LHCN-M2 (cell line): ENCODE measurements at places on chromosomes 2 and 18. TPM values are rescaled to one million over a fixed set of nuclear protein-coding genes. Genes with fewer than 3 reads are reported as not detected.

FBXO48 gene
- 0.64 and 1.0 TPM in 2 replicates for total RNA-seq

IGFBP2 gene
- total RNA-seq = 0.23 and 1.5 TPM in 2 replicates

CGREF1 gene
- 0.69 and 1.6 TPM in 2 replicates for total RNA-seq

MYO1B gene
- total RNA-seq = 108 and 117 TPM in 2 replicates

KIF5C gene
- total RNA-seq = 0.17 and 0.32 TPM in 2 replicates

DNA sequence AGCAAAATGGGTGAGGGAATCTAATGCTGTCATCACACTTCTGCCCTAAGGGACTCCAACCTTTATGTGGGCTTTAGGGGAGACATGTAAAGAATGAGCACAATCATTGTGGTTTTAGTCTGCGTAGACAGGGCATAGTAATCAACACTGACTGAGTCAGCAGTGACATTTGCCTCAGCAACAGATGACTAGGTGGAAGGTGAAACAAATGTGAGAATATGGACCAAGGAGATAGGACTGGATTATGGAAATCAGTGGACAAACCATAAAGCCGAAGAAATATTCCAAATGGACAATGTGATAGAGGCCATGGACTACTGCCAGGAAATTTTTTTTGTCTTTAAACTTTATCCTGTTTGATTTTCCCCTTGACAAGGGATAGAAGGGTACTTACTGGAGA, 83.9 kb downstream of the PDK1 start:
- peak; percentile 81 for DNase-seq

- no peak for DNase-seq
These were observed 1.6 kb upstream of the LIMS2 start for GRCh38 chr2:127676906-127677305.

DNA sequence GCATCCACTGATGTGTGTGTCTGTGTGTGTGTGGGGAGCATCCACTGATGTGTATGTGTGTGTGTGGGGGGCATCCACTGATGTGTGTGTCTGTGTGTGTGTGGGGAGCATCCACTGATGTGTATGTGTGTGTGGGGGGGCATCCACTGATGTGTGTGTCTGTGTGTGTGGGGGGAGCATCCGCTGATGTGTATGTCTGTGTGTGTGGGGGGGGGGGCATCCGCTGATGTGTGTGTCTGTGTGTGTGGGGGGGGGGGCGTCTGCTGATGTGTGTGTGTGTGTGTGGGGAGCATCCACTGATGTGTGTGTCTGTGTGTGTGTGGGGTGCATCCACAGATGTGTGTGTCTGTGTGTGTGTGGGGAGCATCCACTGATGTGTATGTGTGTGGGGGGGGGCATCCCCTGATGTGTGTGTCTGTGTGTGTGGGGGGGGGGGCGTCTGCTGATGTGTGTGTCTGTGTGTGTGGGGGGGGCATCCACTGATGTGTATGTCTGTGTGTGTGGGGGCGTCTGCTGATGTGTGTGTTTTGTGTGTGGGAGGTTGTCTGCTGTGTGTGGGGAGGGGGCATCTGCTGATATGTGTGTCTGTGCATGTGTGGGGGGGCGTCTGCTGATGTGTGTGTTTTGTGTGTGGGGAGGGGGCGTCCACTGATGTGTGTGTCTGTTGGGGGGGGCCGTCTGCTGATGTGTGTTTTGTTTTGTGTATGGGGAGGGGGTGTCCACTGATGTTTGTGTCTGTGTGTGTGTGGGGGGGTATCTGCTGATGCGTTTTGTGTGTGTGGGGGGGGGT, 125.9 kb downstream of the NFATC1 start:
- no peak for DNase-seq

DNA sequence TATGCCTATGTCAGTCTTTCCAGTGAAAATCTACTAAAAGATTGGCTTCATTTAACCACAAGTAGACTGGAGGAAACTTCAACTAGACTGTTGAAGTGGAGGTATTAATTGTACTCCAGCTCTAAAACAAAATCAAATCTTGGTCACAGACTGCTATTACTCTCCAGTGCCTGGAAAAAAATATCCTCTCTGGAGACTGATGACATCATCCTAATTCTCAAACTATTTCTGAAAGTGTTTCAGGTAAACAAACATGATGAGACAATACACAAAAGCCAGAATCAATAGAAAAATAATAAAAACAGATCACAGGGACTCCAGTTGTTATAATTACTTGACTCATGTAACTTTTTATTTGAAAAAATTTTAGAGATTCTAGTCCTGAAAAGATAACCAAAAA, 87.7 kb upstream of the MYO3B start:
- DNase-seq = no peak

GRCh38 chr2:1518867-1519530, 105.7 kb downstream of the TPO start:
- no peak for DNase-seq

- no peak for DNase-seq
These were observed 200.3 kb downstream of the LOXHD1 start for GRCh38 chr18:46456691-46457090.

DNA sequence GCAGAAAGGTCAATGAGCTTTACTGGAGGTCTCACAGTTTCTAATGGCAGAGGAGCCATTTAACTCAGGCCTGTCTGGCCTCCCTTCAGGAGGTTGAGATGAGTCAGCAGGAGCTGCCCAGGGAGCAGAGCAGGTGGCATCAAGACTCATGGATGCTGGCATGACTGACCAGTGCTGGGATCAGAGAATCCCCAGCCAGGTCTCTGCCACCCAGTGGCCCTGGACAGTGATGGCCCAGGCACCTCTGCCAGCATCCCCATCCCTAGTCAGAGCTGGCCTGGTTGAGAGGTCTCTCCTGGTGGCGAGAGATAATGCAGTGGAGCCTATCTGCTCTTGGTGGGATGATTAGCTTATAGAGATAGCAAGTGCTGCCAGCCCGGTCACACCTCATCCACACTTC, 43.1 kb downstream of the GYPC start:
- DNase-seq = peak; percentile 35

DNA sequence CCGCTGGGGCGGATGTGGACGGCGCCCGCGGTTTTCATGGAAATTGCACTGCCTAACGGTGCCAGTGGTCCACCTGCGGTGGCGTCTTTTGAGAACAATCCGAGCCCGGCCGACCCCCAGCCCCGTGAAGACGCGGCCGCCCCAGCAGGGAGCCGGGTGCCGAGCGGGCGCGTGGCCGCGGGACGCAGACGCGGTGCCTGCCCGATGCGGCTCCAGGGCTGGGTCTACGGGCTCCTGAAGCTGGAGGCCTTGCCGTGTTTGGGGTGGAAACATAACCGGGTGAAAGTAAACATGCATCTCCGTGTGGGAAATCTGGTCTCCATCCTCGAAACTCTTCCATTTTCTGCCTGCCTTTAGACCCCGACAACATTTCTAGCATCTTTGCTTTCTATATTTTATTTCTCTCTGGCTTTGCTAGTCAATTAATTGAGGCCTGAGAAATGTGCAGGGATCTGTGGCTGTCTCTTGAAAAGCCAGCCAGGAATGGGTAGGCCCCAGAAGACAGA, 572 bp downstream of the INPP4A start:
- DNase-seq = no peak

- no peak for DNase-seq
These were observed 294.7 kb downstream of the LNPK start for GRCh38 chr2:175707322-175707721.

DNA sequence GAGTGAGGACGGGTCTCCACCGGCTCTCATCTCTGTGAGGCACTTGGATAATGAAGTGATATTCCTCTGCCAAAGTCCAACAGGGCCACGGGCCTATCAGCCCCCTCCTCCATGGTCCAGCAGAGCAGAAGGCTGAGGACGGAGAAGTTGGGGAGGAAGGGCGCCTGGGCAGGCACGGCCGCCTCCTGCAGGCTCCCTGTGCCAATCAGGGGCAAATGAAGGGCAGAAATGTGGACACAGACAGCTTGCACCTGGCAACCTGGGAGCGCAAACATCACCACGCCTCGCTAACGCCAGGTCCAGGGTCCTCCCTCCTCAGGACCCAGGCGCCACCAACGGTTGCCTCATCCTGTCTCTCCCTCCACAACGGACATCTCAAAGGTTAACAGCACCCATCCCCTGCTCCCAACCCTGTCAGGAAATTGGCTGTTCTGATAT, 24.3 kb downstream of the SMAD7 start:
- DNase-seq = no peak

- peak; percentile 36 for DNase-seq
These were observed 108.5 kb upstream of the COL3A1 start for GRCh38 chr2:188865681-188866080.

DNA sequence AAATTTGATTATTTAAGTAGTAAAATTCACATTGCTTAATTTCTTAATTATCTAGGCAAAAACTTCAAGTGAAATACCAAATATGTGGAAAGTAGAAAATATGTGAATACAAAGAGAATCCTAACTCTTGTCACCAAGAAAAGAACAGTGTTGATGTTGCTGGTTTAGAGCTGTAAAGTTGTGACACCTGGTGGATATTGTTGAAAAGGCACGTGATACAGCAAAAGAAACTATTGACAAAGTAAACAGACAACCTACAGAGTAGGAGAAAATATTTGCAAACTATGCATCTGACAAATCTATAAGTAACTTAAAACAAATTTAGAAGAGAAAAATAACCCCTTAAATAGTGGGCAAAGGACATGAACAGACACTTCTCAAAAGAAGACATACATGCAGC, 25.6 kb upstream of the ZC3H15 start:
- peak; percentile 26 for DNase-seq

- DNase-seq = no peak
These were observed 2.6 kb upstream of the EMX1 start for GRCh38 chr2:72914589-72915319.

- no peak for DNase-seq
These were observed 5.8 kb upstream of the MTA3 start for GRCh38 chr2:42562474-42563144.

GRCh38 chr2:195498176-195498575, 158.8 kb upstream of the SLC39A10 start:
- peak; percentile 30 for DNase-seq

DNA sequence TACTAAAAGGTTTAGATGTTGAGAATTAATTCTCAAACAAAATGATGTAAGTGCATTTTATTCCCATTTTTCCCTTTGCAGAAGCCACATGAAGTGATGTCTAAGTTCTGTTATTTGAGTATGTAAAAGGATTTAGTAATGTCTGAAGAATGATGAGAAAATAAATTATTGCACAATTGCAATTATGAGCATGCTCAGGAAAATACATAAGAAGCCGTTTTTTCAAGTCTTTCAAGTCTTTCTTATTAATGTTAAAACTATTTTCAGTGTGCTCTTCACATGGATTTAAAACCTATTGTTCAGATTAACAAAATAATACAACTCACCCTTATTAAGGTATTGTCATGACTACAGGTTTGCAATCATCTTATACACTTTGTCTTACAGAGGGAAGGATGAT, 331.4 kb upstream of the NETO1 start:
- DNase-seq = no peak

DNA sequence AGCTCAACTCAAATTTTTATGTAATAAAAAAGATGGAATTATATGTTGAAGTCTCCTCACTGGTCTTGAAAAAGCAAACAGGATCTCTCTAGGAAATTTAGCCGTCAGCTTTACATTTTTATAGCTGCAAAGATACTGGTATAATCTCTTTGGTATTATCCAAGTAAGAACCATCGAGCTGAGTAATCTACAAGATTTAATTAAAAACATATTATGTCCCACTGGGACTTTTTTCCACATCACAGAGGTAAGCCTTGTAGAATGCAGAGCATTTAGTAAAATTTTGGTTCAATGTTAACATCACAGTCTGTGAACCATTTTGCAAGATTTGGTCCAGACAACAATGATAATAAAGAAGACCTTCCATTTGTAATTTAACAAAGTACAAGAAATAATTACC, 162.6 kb upstream of the SLC39A10 start:
- DNase-seq = no peak

DNA sequence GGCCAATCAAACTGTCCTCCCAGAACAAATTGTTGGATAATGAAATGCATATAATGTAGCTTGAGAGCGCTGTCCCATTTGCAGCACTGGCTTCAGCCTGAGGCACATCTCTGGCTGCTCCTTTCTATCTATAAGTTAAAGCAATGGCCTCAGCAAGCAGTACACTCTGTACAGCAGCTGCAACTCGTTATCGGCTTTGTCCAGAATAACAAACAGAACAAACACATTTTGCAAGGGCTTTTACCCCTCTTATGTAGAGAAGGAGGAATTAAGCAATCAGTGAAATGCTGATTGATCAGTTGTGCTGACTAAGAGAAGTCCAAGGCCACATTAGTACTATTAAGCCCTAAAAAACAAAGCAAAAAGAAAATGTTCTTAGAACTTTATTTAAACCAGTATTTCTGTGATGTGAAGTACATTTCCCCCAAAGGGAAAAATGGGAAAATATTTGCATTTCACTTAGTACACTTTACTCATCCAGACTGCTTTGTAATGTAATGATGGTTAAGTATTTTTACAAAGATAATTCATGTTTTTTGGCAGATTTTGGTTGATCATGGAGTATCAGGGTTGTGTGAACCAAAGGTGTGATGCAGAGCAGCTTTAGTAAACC, 15.0 kb upstream of the CPS1 start:
- peak; percentile 15 for DNase-seq
